ENCODE measurements at places on chromosomes 1 and 21. TPM values are rescaled to one million over a fixed set of nuclear protein-coding genes. Genes with fewer than 3 reads are reported as not detected.

Gene OPTC
- total RNA-seq: not detected

Gene RYR2
- not detected for total RNA-seq

Gene ID3
- total RNA-seq: 47.4 TPM

- no peak for DNase-seq
Measured at GRCh38 chr1:39086386-39086785, 60.2 kb downstream of the NDUFS5 start.

- DNase-seq: peak; percentile 77
Measured at GRCh38 chr1:182968151-182968741, 15.3 kb upstream of the SHCBP1L start.

DNA sequence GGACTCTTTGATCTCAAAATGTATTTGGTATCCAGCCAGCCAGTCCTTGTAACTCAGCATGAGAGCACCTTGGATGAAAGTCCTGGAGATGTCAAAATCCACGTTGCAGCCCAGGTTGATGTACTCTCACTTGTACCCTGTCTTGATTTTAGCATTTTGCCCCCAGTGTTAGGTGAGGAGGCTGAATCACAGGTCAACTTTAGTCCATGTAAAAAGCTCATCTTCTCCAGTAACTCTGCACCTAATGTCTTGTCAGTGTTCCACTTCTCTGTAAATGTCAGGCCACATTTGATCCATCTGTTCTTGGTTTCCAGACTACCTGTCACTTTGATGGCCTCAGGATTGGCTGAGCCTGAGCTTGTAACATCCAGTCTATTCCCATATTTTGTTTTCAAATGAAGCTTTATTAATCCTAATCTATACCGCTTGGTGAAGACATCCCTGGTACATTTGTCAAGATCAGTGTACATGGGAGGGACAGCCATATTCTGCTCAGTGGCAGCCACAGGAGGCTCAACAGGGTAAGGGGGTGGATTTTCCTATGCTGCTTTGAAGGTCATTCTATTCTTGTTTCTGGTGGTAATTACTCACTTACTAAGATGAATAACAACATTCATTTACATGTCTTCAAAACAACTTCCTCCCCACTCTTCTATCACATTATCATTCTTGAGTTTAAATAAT lies 24.1 kb upstream of the FCRL3 start:
- no peak for DNase-seq

DNA sequence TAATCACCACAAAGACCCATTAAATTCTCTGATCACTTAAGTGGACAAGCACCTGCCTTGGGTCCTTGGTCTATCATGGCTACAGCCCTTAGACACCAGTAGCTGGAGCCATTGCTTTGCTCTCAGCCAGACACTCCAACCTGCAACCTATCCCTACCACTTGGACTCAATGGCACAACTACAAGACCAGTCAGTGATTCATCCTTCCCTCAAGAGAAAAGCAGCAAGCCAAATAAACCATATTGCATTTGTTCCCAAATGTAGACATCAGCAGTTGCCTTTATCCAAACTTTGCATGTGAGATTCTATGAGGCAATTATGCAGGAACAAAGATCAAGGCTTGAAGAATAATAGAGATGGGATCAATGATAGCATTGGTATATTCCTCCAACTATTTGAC lies 263.4 kb downstream of the HHIPL2 start:
- no peak for DNase-seq

- peak; percentile 41 for DNase-seq
Measured at GRCh38 chr1:101187297-101187696, 49.5 kb upstream of the S1PR1 start.

DNA sequence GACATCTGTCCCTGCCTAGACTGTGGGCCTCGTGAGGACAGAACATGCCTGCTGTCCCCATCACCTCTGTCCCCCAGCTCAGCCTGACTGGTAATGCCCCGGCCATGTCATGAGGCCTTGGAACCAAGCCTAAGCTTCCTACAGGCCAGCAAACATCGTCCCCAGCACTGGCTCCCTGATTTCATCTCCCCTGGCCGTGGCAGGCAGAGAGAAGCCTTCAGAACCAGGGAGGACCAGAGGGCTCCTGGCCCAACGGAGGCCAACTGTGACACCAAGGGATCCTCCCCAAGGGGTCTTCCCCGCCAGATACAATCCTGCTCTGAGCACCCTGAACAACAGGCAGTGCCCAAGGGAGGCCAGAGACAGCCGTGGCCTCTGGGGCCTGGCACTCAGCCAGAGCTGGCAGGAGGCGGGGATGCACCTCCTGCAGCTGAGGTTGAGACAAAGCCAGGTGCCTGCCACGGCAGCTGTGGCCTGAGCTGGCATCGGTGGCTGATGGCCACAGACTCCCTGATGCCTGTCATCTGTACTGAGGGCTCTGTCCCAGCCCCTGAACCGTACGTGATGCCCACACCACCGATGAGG lies 9.9 kb upstream of the NPHP4 start:
- no peak for DNase-seq

DNA sequence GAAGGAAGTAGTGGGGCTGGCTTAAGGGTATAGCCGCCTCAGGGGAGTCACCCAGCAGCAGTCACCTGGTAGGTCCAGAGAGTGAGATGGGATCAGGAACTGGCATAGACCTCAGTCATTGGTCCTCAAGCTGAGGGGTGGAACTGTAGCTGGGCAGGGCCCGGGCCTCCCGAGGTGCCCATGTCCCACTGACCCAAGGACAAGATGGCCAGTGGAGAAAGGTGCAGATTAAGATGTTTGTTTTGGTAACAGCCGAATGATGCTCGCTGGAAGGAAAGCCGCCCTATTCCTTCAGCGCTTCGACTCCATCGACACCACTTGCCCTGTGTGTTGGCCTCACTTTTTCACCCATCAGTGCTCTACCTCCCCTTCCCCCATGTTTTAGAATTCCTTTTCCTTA lies 16.4 kb downstream of the COL9A2 start:
- DNase-seq: no peak

- DNase-seq: peak; percentile 70
Measured at GRCh38 chr1:9843576-9843945, 19.8 kb upstream of the CLSTN1 start.

- DNase-seq: peak; percentile 30
Measured at GRCh38 chr1:156025876-156026275, 5.1 kb upstream of the SSR2 start.

Data from bronchial epithelial cell (primary cell).